Inflammatory macrophage treated with lipopolysaccharide for 4 hours (primary cell): ENCODE measurements at places on chromosomes 1 and 21.

- no peak for DNase-seq
Measured at GRCh38 chr1:66945316-66945715, 20.5 kb downstream of the MIER1 start.

DNA sequence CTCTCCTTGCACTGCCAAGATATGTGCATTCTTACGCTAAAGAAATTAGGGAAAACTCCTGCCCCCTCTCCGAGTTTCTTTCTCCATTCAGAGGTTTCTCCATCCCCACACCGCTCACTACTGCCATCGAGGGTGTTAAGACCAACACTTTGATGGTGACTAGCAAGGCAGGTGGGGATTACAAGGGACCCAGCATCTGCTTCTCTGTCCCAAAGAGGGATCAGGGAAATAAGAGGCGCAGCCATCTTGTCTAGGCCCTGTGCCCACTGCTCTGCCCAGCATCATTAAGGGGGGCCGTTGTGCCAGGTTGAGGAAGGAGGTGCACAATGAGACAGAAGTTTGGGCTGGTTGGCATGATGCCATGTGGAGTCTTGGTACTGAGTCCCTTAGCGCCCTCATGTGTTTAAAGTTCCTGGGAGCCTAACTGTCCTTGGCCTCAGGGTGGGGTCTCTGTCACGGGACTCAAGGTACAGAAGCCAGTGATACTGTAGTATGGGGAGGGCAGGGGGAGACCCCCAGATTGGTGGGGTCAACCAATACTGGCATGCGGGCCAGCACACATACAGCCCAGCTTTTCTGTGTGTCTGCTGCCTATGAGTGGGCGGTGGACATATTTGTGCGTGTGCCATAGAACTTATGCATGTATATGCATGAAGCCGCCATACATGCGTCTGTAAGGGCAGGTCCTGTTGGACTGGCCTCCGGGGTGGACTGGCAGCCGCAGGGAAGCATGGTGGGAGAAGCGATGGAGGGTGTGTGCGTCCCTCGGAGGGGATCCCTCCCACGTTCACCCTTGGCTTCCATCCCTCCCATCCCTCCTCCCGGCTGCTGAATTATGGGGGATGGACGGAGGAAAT lies 5.5 kb downstream of the EFNA3 start:
- peak; percentile 42 for DNase-seq

DNA sequence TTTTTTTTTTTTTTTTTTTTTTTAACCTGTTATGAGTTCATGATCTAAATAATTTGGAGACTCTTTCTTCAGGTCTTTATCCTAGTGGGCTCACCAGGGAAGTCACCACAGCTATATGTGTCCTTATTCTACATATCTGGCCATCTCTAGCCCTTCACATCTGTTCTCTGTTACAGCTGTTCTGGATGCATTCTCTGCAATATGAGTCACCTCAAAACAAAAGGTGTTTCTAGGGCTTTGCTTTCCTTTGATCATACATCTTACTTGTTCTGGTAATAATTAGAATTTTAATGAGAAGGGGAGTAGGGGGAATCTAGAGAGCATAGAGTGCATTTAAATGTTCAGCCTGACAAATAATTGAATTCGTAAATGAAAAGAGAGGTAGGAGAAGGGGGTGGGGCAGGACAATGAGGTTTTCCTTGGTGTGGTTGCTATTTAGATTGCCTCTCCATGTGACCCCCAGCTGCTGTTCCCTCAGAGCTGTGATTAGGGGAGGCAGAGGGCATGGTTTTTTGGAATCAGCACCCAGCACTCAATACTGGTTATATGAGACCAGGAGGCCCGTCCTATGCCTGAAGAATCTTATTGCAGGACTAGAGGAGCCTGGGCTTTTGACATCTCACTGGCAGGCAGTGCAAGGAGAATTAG lies 8.0 kb downstream of the SYT6 start:
- DNase-seq = no peak

- no peak for DNase-seq
Measured at GRCh38 chr1:10726355-10726754, 70.1 kb downstream of the CASZ1 start.

DNA sequence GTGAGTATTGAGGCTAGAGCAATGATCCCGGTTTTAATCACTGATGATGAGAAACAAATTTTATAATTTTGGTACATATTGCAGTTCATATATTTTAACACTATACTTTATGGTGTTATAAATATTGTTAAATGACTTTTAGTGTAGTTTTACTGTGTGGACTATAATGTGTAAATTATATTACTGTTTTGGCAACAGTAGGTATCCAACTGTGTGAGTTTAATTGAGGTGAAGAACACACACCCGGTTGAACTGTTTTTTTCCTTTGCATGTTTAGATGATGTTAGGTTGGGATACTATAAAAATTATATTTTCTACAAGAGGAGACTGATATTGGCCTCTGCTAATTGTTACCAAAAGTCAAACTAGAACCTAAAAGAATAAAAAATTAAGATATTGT lies 166.5 kb downstream of the SDCCAG8 start:
- DNase-seq = no peak

GRCh38 chr1:226798427-226799411 lies 59.6 kb upstream of the ITPKB start:
- DNase-seq = peak; percentile 50

DNA sequence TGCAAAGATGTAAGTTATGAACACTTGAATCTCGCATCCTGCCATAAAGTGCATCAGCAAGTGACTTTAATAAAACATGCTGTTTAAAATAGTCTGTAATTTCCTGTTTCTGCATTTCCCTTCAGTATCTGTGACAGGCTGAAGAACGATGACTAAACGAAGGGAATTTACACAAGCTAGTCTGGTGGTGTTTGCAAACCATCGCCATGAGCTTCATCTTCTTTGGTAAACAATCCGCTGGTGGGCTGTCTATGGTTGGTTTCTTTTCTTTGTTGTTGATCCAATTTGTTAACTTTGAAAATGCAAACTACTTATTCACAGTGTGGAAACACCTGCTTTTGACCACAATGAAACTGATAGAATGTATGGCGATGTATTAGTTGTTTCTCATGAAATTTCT lies 13.9 kb downstream of the SERTAD4 start:
- peak; percentile 5 for DNase-seq

DNA sequence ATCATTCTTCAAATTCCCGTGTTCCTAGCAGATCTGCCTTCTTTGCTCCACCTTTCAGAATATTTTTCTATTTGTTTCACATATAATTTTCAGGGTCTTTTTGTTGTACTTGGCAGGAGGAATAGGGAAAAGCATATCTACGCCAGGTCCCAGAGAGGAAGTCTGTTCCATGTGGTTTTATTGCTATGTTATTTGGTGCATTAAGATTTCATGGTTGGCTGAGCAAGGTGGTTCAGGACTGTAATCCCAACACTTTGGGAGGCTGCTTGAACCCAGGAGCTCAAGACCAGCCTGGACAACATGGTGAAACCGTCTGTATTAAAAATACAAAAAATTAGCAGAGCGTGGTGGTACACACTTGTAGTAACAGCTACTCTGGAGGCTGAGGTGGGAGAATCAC lies 36.1 kb downstream of the COL6A1 start:
- DNase-seq = no peak

GRCh38 chr1:84174051-84174556 lies 30.0 kb downstream of the PRKACB start:
- no peak for DNase-seq

- no peak for DNase-seq
Measured at GRCh38 chr1:107344268-107344760, 203.5 kb downstream of the NTNG1 start.

- DNase-seq = no peak
Measured at GRCh38 chr1:178543290-178543607, 30.3 kb downstream of the TEX35 start.

DNA sequence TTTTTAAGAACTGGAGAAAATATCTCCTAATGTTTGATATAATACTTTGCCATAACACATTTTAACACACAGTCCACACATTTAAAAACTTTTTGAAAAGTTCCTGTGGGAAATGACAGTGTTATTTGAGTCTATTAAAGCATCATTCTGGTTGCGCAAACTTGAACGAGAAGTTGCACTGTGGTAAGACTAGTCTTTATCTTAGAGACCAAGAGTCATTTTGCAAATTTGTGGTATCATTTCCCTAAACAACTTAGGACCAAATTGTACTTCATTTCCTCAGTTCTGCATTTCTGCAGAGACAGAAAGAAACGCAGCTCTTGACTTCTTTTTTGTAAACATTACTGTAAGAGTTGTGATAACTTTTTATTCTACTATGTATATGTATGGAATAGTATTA lies at the start of gene RGS18:
Gene RGS18 (plus strand): TSS at position 282 of the 400 bp plus-strand sequence. CDS start 176 bp downstream, outside the sequence.
- peak; percentile 98 for DNase-seq

- DNase-seq = no peak
Measured at GRCh38 chr1:195332102-195332501, 1276.1 kb downstream of the KCNT2 start.

DNA sequence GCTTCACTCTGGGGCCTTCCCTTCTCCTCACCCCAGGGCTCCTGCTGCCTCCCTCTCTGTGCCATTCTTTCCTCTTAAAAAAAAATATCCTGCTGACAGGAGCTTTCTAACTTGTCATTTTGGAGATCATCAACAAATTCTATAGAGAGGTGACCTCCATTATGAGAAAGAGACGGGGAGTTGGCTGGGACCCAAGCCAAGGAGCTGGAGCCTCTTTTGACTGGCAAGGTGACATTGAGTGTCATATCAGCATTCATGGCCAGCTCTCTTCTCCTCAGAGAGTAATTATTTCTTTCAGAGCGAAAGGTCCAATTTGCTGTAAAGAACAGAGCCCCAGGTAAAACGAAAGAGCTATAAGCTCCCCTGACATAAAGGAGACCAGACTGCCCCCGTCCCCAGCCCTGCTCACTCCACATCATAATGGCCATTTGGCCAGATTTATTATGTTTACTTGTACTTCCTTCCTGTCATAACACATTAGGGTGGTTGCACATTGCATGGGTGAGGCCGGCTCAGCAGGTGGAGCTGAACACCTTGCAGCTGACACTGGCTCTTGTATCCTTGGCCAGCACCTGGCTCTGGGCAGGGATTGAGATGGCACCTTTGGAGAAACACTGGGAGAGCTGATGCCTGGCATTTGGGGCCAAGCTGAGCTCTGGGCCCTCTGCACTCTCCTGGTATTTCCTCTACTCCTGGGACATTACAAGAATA lies 404.0 kb upstream of the VAMP3 start:
- no peak for DNase-seq

DNA sequence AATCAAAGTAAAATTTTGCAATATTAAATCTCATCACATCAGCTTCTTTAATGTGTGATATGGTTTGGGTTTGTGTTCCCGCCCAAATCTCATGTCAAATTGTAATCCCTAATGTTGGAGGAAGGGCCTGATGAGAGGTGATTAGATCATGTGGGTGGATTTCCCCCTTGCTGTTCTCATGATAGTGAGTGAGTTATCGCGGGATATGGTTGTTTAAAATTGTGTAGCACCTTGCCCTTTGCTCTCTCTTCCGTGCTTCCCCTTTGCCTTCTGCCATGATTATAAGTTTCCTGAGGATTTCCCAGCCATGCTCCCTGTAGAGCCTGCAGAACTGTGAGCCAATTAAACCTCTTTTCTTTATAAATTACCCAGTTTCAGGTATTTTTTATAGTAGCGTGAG lies 131.9 kb downstream of the ZNF326 start:
- DNase-seq = no peak

- DNase-seq = no peak
Measured at GRCh38 chr1:165109013-165109412, 247.5 kb downstream of the LMX1A start.

DNA sequence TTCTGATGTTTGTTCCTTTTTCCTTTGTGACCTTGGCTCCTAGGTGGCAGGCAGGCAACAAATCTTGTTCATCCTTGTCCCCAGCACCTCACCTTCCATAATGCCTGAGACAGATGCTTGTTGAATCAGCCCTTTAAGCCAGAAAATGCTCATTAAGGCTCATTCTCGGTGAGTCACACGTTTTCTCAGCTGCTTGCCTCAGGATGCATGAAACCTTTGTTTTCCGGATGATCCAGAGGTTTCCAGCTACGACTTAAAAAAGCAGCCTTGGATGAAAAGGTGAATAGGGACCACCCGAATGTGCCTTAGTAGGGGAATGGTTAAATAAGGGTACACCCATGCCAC lies 4.6 kb upstream of the ATP13A2 start:
- DNase-seq = no peak

GRCh38 chr1:10674222-10674621 lies 122.2 kb downstream of the CASZ1 start:
- no peak for DNase-seq

DNA sequence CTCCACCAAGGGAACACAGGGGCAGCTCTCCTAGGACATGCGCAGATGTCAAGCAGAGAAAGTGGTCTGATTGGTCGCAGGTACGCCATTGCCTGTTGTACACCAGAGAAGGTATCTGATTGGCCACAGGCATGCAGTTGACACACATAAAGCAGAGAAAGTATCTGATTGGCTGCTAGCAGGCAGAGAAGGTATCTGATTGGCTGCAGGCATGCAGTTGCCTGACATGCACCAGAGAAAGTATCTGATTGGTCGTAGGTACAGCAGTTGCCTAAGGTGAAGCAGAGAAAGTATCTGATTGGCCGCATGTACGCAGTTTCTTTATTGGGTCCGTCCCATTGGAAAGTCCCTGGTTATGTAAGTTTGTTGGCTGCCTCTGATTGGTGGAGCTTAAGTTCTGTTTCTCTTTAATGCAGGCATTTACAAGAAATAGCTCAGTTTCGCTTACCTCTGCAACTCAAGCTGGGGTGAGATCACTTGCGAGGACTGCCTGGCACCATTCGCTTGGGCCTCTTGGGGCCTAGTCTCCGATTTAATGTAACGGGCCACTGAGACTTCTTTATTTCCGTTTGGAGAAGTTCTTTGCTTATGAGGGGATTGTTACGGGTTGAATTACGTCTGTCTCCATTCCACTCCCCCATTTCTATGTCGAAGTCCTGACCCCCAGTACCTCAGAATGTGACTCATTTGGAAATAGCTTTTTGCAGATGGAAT lies 74.2 kb downstream of the SIK1 start:
- peak; percentile 87 for DNase-seq

- DNase-seq = no peak
Measured at GRCh38 chr1:12552951-12553921, 64.8 kb downstream of the DHRS3 start.

- no peak for DNase-seq
Measured at GRCh38 chr1:19869929-19870328, 12.3 kb upstream of the OTUD3 start.

DNA sequence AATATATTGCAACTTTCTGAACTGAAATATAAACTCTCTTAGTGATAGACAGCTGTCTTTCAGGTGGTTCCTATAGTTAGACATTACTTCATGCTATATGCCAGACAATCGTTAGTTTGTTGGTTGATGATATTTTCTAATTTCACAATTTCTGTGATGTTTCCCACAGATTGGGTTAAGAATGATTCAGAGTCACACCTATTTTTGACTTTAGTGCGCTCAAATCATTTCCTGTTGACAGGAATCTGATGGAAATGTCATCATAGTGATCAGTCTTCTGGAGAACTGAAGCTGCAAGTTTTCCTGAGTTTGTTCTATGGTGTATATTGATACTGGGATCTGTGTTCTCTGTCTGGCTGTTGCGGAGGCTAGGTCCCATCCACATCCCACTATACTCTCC lies 119.7 kb downstream of the C1orf21 start:
- DNase-seq = peak; percentile 56

GRCh38 chr1:58782178-58783089 lies 1.4 kb downstream of the JUN start:
- DNase-seq = peak; percentile 66

- peak; percentile 54 for DNase-seq
Measured at GRCh38 chr1:27618341-27619082, 14.6 kb upstream of the AHDC1 start.
